ENCODE measurements at places on chromosomes 12 and 14.

GRCh38 chr14:88422919-88423650 is 37.6 kb downstream of the SPATA7 start:
- no peak for DNase-seq

- no peak for DNase-seq
Observed at GRCh38 chr12:105596731-105597130, 266.2 kb downstream of the C12orf75 start.

- DNase-seq: no peak
Observed at GRCh38 chr12:67818459-67818903, 169.9 kb downstream of the DYRK2 start.

- no peak for DNase-seq
Observed at GRCh38 chr14:51394384-51394783, 154.3 kb downstream of the TMX1 start.

- DNase-seq: no peak
Observed at GRCh38 chr12:18922851-18923250, 184.9 kb downstream of the CAPZA3 start.

- DNase-seq: no peak
Observed at GRCh38 chr12:108270035-108270848, 68.9 kb downstream of the CMKLR1 start.

GRCh38 chr12:93425736-93426411 is 15.9 kb downstream of the UBE2N start:
- DNase-seq: no peak

DNA sequence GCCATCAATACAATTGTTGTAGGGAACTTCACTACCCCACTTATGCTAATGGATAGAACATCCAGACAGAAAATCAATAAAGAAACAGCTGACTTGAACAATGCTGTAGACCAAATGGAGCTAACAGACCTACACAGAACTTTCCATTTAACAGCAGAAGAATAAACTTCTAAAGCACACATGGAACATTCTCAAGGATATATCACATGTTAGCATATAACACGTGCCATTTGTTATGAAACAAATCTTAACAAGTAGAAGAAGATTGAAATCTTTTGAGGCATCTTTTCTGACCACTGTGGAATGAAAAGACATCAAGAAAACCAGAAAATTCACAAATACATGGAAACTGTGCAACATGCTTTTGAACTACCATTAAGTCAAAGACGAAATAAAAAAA is 62.5 kb upstream of the RNU6-8 start:
- DNase-seq: no peak

All from activated T-helper 1 cell treated with Interleukin-2 at 50 U/mL for 16 hours (primary cell).